Stimulated activated CD8-positive, alpha-beta memory T cell treated with anti-CD3 and anti-CD28 coated beads, Interleukin-7, amount 100 ng/mL, for 1 hour (primary cell): ENCODE measurements at places on chromosomes 2 and 18.

DNA sequence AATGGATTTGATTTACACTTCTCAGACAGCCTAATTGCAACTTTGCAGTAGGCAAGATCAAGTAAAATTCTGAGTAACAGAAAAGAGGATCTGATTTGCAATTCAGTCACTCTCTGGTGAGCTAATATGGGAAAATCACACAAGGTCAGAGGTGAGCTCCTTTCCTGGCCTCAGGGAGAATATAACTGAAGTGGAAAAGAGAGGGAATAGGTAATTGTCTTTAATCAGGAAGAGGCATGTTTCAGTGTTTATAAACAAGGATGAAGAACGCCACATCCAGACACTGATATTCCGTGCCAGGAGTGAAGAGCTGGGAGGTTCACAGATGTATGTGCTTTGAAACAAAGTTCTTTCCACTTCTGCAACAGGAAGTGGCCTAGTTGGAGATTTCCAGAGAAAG, 127.1 kb downstream of the ETAA1 start:
- DNase-seq: no peak

- DNase-seq: no peak
These were observed 15.9 kb upstream of the C1QL2 start for GRCh38 chr2:119174216-119174992.

GRCh38 chr2:126507425-126507911, 148.5 kb upstream of the GYPC start:
- no peak for DNase-seq

- DNase-seq: no peak
These were observed 67.9 kb downstream of the RHOB start for GRCh38 chr2:20514596-20515269.

- no peak for DNase-seq
These were observed 74.7 kb downstream of the TNFRSF11A start for GRCh38 chr18:62399781-62400308.

DNA sequence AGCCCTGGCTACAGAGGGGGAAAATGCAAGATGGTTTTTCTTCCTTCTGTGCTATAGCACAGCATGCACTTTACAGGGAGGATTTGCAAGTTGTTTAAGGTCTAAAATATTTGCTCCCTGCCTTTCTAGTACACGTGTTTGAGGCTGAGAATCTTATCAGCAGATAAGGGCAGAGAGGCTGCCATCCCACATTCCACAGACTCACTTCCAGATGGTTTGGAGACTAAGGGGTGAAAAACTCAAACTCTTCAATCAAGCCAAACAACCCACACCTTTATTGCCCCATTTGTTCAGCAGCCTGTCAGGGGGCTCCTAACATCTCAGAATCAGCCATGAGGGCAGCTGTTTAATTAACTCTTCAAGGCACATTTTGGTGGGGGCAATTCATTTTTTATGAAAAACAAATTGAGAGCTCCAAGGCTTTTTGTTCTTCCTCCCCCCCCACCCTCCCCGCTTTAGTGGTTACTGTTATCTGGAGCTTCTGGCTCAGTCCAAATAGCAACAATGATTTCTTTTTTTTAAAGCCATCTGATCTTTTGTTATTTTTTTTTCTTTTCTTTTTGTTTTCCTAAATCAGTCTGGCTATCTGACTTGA, 242.6 kb upstream of the NT5C1B start:
- no peak for DNase-seq

DNA sequence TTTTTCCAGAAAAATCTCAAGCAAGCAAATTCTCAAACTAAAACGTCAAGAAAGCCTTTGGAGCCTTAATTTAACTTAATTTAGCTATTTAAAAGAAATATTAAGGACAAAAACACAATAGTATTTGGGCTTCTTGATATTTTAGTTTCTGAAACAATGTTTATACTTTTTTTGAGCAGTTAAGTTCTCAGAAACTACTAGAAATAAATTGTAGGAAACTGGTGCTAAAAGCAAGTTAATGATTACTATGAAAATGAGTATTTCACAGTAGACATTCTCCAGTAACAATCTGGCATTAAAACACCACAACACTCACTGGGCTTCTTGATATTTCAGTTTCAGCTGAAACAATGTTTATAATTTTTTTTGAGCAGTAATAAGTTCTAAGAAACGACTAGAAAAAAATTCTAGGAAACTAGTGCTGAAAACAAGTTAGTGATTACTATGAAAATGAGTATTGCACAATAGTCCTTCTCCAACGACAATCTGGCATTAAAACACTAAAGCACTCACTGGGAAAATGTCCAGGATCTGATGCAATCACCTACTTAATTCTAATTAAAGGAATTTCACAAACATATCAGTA, 45.1 kb downstream of the TRAK2 start:
- no peak for DNase-seq

DNA sequence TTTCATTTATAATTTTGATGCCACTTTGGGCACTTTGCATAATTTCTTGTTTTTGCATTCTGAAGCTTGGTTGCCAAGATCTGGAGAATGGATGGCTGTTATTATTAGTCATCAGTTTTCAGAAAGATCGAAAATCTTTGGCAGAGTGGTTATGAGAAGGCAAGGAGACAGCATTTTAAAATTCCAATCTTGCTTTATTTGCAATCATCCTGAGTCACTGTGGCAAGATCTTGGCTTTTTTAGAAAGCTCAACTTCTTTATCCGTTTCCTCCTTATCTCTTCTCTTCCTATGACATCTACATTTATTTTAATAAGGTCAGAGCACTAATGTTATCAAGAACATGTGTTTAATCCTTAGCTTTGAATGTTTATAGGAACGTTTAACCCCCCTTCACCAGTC, 31.1 kb upstream of the EIF2AK3 start:
- no peak for DNase-seq

DNA sequence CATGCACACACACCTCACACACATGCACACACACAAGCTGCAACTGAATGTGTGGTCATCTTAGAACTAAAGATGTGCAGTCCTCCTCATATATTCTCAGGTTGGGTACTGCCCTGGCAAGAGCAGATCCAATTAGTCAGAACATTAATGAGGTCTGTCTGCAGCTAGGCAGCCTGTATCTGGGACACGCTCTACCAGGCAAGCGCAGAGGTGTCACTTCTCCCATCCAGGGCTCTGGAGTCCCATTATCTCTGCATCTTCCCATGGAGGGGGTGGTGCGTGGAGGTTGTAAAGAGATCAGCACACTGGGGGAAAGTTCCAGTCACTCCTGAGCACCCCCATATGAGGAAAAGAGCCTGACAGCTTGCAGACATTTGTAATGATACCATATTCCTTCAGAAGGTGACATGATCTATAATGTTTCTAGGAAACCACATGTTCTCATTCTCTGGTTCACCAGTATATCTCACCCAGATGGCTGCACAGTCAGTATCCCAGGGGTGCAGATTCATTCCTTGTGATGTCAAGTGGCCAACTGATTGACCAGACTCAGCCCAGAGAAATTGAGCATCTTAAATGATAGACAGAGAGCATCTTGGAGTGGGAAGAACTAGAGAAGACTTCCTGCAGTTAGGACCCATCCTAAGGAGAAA, 95.4 kb downstream of the RTN4 start:
- no peak for DNase-seq

DNA sequence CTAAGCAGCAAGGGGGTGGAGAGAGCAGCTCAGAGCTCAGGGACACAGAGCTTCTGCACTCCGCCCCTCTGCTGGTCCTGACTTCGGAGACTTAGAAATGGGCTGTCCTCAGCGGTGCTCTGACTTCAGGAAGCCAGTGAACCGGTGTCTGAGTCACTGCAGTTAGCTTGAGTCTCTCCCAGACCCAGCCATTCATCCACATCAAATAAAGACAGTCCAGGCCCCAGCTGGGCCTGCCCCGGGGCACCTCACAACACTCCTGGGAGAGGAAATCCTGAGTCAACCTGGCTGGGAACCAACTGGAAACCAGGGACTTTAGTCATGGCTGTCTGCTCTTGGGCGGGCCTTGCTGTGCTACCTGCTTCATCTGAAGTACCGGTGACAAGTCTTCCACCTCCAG, 5.4 kb upstream of the ITGB6 start:
- no peak for DNase-seq
